NCI-H2107 (cell line): ENCODE measurements at places on chromosomes 4 and X.

DNA sequence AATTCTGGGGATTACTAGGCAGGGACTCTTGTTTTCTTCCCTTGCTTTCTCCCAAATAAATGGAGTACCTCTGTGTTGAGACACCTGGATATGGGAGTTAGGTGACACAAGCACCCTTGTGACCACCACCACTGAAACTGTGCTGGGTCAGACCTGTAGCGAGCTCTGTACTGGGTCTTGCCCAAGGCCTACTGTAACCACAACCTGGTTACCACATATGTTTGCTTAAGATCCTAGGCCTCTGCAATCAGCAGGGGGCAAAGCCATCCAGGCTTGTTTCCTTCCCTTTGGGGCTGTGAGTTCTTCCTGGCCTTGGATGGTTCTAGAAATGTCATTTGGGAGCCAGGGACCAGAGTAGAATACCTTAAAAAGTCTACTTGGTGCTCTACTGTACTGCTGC is 49.4 kb downstream of the LPAR4 start:
- DNase-seq, result no peak

DNA sequence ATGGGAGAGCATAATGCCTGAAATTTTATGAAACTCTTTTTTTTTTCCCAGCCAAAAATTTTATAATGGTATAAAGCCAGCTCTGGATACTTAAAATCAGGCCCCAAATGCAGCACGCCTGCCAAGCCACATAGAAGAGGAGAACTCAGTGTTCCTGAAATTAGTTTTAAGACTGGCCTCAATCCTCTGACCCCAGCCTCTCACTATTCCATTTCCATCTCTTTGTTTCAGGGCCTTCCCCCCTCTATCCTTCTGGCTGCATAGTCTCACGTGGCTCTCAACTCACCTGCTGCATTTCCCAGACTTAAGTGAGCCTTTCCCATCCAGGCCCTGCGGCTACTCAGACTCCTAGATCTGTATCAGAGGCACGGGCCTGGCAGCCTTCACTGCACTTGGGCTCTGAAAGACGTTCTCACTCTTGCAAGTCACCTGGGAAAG is 5.2 kb upstream of the CBR4 start:
- no peak for DNase-seq

GRCh38 chr4:112099701-112100297 is 45.5 kb upstream of the FAM241A start:
- no peak for DNase-seq

DNA sequence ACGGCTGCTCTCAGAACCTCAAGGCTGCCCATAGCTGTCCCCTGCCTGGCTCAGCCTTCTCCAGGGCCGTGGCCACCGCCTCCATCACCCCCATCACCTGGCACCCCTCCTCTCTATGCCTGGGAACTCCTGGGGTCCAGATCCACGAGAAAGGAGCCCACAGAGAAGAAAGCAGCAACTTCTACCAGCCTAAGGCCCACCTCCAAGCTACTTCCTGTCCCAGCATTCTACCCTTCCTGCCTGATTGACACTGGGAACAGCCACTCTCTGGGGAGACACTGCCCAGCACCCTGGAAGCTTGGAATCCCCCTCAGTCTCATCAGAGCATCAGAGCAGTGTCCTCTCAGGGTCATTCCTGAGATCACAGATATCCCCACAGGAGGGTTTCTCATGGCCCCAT is 36.9 kb upstream of the PROM1 start:
- DNase-seq, result no peak

DNA sequence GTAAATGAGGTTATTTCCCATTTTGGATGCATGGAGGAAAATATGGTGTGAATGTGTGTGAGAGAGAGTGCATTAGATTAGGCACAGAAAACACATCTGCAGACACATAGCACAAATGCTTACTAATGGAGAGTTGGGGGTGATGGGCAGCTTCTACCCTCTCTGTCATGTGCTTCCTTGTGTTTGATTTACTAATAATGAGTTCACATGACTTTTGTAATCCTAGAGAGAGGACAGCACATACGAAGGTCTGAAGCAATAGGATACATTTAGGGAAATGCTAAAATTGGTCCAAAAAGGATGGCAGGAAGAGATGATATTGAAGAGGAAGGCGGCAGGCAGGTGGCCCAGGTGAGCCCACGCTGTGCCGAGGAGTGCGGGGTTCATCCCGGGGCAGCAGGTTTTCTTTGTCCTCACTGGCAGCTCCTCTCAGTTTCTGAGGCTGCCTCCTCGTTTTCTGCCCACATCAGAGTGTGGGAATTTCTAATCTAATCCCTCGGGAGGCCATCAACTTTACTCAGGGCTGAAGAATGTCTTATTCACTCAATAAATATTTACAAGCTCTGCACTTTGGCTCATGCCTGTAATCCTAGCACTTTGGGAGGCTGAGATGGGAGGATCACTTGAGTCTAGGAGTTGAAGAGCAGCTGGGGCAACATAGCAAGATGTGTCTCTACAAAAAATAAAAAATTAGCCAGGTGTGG is 15.9 kb upstream of the MAP9 start:
- DNase-seq, result no peak

DNA sequence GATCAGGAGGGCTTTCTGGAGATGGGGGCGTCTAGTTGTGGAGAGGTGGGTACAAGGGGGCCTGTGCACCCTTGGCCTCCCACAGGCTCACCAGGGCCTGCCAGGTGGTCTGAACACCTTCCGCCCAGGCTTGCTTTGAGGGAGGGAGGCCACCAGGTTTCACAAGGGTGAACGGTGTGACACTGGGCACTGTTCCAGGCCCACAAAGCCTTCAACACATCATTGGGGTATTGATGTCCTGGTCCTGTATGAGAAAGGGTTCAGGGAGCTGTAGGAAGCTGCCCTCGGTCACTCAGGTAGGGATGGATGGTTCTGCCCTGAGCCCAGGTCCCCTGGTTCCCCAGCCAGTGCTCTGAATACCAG is 6.0 kb downstream of the HTRA3 start:
- no peak for DNase-seq

- DNase-seq, result no peak
These were observed 118.6 kb downstream of the CRLF2 start for GRCh38 chrX:1093586-1094421.

- DNase-seq, result no peak
These were observed 62.9 kb downstream of the TMEM165 start for GRCh38 chr4:55458611-55459010.

DNA sequence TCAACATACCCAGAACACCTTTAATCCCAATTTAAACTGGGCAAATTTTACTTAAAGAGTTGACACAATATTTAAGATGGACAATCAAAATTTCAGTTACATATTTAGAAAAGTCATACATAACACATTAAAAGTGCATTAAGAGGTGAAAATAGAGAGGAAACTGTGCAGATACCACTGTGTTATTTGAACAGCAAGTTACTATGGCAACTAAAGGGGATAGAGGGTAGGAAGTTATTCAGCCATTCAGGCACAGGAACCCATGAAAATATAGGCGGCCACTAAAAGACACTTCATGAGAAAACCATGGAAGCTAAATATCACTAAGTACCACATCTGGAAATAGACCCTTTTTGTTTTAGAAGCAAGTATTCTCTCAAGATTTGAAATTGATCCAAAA is 75.1 kb downstream of the PDGFC start:
- DNase-seq, result no peak

GRCh38 chrX:11968991-11969390 is 169.3 kb upstream of the FRMPD4 start:
- DNase-seq, result no peak

DNA sequence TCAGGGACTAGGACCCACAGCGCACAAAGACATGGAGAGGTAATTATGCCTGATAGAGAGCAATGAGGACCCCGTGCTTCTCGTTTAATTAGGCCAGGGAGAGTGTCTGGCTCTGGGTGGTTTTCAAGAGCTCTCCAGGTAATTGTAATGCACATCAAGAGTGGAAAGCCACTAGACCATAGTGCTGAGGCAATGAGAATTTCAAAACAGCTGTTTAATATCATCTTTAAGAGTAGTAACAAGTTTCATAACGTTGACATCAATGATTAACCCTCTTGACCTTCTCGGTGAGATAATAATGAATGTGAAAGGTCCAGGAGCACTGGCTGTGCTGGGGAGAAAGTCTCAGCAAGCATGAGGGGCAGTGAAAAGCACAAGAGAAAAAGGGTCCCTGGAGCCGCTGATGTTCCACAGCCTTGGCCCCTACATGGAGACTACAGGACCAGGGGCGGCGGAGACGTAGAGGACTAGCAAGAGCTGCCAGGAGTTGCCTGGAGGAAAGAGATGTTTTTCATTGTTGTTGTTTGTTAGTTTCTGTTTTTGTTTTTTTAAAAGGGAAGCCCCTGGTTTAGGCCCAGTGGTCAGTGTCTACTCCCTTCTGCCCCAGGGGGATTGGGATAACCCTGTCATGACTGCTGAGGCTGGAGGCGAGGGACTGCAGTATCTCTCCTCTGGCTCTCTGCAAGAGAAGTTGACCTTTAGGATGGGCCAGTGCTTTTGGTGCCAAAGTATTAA is 14.8 kb upstream of the CXCR3 start:
- peak; percentile 51 for DNase-seq

DNA sequence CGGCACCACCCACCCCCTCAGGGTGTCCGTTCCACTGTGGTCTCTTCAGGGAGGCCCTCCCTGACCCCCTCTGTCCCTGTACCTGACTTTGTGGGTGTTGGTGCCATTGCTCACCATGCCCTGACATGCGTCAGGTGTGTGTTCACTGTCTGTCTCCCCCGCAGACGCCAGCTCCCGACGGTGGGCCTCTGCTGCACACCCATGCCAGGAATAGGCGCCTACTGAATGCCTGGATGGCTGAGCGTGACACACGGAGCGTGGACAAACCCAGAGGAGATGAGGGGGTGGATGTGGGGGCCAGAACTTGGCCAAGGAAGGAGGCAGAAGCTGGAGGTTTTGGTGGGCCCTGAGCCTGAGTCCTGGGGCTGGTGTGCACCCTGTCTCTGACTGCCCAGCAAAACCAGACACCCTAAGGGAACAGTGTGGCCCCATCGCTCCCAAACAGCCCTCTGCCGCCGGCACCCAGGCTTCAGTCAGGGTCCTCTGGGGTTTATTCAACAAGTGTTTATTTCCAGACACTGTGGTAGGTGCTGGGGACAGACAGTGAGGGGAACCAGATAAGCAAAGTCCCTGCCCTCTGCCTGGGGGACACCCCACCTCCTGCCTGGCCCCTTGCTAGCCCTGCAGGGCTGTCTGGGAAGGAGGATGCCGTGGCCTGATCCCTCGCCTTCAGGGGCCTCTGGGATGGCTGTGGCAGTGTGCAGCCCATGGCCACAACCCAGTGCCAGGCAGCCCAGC is 76.9 kb downstream of the WFS1 start:
- DNase-seq, result no peak

DNA sequence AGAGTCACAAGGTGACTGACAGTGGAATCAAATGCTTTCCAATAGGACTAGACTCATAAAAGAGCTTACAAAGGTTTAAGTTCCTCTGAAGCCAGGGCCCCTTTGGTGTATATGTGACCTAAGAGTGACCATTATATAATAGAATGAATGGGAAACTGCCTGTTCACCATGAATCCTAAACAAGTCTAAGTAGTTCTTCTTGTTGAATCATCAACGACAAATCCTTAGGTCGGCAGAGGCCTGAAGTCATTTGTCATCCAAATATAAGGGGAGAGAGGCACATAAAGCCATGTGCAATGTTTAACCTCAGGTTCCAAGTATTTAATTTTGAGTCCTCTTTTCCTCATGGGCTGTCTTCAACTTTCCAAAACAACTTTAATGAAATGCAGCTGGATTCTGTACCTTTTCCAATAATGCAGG is 122.4 kb downstream of the RASL11B start:
- no peak for DNase-seq

- DNase-seq, result no peak
These were observed at the start of gene IL1RAPL1 for GRCh38 chrX:28586981-28587551. Gene IL1RAPL1 (plus strand): TSS chrX:28587446.

- no peak for DNase-seq
These were observed 76.4 kb upstream of the DCLK2 start for GRCh38 chr4:150001815-150002214.

DNA sequence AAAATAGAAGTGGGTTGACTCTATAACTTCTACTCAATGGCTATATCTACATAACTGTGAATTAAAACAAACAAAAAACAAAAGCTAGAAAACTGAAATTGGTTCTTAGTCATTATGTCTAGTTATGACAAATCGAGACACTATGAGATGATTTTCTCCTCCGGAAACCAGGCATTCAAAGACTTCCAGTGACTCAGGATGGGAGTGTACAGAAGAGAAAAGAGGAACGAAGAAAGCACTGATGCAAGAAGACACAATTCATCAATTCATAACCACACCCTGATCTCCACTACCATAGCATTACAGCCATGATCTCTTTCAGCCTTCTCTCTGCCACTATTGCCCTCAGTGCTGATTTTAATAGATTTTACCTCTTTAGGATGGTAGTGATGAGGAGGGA is 253.6 kb downstream of the CBLL2 start:
- DNase-seq, result no peak

GRCh38 chrX:68822641-68823410 is 6.0 kb upstream of the EFNB1 start:
- no peak for DNase-seq

GRCh38 chr4:153787575-153787974 is 1.3 kb downstream of the SFRP2 start:
- no peak for DNase-seq

DNA sequence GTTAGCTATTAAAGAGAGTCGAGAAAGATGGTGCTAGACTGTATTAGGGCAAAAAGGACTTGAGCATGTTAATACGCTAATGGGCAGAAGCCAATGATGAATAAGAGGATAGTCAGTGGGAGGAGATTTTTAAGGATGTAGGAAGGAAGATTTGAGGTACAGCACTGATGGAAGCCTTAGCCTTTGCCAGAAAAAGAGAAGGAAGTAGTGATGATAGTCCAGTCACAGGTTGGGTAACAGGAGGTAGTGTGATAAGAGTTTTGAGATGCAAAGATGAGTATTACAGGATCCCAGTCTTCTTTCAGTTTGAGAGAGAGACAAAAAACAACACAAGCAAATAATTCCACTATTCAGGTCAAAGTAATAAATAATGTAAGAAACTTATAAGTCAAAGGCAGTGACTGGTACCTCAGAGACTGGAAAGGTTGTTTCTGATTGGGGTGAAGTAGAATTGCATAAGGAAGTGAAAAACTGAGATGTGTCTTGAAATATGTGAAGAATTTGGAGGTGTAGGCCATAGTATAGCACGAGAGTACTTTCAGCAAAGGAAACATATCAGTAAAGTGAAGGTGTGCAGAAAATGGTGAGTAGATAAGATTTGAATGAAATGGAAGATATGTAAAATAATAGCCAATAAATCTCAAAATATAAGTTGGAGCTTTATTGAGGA is 22.1 kb upstream of the NDNF start:
- no peak for DNase-seq

- no peak for DNase-seq
These were observed 69.0 kb upstream of the TMEM33 start for GRCh38 chr4:41865981-41866798.
